Sigmoid colon (tissue), 7 donors: ENCODE measurements at places on chromosomes 2 and 18. TPM values are rescaled to one million over a fixed set of nuclear protein-coding genes. Genes with fewer than 3 reads are reported as not detected.

DNA sequence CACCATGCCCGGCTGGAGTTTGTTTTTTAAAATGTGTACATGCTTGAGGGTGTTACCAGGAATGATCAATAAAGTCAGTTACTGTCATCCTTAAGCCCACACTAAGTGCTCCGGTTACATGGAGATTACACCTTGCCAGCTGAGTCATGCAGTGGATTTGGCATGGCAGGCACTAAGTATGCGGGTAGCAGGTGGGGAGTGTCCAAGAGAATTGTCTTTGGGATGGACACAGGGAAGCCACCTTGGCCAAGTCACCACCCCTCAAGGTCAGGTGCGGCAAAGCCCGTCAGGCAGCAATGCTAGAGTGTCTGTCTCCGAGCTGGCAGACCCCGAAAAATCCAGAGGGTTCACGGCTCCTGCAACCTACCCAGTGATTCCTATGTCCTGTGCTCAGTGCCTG, 54.8 kb downstream of the GBX2 start:
- DNase-seq: no peak

GRCh38 chr2:197285361-197285760, 25.2 kb downstream of the ANKRD44 start:
- no peak for DNase-seq

Gene RGPD3
- 0.82 TPM for total RNA-seq

Gene SERPINB4
- total RNA-seq: not detected

GRCh38 chr2:15991231-15991630, 50.9 kb downstream of the MYCN start:
- no peak for DNase-seq

DNA sequence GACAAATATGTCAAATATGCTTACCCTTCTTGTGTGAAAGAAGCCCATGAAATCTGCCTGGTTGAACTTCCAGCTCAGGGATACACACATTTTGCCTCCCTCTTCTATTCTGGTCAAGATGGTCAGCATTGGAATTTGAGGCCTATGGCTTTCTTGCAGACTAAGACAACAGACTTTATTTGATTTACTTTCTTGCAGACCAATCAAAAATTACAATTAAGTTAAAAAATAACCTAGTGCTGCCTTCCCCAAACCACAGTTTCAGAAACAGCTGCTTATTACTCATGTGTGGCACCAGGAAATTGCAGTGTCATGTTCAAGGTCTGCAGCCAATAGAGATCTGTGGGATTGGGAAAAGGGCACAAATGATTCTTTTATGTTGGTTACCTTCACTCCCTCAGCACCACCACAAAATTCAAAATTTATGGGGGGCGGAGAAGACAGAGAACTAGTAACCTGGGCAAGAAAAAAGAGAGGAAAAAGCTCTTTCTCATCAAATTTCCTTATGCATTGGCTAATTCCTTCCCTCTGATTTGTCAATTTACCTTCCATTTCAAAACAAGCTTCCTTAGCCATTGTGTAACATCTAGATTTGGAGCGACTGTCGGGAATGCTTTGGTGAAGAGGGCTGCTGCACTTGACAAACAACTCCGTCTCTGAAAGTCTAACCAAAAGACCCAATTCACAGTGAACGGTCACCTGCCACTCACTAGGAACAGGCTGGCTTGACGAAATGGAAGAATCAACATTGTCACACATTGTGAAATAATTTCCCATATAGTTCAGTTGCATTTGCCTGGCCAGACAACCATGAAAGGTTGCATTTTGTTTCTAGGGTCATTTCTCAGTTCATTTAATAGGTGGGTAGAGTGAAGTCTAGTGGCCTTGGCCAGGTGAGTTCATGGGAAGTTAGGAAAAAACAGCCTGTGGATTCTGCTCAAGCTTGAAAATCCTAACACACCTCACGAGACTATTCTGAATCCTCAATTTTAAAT, 100.4 kb upstream of the FZD5 start:
- DNase-seq: no peak

DNA sequence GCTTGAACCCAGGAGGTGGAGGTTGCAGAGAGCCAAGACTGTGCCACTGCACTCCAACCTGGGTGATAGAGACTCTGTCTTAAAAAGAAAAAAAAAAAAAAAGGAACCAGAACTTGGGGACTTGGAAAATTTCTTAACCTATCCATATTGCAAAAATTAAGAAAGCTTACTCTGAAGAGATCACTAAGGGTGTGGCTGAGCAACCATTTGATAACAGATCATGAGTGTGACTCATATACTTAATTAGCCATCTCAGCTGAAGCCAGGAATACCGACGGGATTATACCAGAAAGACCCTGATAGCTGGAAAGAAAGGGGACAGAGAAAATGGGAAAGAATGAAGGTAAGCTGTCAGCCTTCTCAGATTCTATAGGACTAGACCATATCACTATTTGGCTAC, 7.1 kb upstream of the ADD2 start:
- DNase-seq: no peak

DNA sequence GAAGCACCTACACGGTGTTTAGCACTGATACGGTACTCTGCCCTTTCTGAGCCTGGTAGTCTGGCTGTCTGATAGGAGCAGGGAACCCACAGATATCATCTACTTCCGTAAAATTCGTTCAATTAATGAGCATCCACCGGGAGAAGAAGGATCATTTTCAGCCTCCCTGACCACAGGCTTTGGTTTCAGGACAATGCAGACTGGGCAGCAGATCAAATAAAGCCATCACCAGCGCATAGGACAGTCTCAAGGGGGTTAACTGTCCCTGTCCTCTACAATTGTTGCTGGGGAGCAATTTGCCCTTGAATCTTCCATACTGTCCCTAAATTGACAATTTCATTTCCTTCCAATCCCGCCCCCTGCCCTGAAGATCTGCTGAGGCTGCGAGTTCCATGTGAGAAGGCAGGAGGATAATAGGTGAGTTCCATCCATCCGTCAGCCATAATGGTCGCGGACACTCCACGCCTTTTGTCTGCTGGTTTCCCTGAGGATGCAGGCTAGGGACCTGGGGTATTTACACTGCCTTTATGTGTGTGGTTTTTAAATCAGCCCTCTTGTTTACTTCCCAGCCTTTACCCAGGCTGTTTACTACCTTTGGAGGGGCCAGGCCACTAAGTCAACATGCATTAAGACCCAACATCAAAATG, 110.0 kb downstream of the MYCN start:
- no peak for DNase-seq

Gene INPP5D
- 8.7 TPM for total RNA-seq

- DNase-seq: no peak
Observed at GRCh38 chr2:147182260-147182659, 662.6 kb upstream of the ACVR2A start.

Gene POTEE
- not detected for total RNA-seq

Gene C2orf80
- total RNA-seq: not detected

DNA sequence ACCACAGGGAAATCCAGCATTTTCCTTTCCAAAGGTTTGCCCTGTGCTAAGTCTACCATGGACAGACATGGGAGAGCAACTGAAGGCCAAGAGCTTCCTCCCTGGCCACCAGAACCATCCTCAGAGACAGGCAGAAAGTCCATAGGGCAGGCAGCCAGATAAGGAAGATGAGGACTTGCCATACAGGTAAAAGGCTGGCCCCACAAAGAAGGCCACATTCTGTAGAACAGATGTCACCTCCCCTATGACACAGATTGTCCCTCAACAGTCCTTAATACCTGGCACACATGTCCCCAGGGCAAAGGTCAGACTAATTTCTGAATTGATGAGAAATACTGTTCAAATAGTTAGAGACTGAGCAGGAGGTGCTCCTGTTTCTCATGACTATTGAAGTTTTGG, 52.0 kb downstream of the FECH start:
- DNase-seq: no peak

- no peak for DNase-seq
Observed at GRCh38 chr2:229431327-229431954, 160.4 kb upstream of the PID1 start.

- DNase-seq: no peak
Observed at GRCh38 chr2:134466141-134466540, 212.3 kb downstream of the MGAT5 start.

DNA sequence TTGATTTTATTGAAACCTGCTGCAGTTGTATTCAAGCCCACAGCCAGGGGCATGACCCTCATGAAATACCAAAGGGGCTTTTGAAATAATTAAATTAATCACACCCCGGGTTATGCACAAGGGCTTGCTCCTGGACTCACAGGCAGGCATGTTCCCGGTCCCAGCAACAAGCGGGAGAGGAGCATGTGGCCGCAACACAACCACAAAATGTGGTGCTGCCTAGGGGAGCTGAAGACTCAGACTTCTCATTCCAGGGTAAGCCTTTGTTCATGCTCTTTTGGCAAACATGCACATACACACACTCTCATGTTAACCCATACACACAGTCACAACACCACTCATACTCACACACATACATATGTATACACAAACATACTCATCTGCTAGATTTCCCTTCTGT, 233.7 kb upstream of the SMAD2 start:
- no peak for DNase-seq

- no peak for DNase-seq
Observed at GRCh38 chr2:32954206-32954605, 7.5 kb downstream of the LTBP1 start.

Gene AQP12B
- total RNA-seq: not detected

Gene ZNF385B
- 2.2 TPM for total RNA-seq

DNA sequence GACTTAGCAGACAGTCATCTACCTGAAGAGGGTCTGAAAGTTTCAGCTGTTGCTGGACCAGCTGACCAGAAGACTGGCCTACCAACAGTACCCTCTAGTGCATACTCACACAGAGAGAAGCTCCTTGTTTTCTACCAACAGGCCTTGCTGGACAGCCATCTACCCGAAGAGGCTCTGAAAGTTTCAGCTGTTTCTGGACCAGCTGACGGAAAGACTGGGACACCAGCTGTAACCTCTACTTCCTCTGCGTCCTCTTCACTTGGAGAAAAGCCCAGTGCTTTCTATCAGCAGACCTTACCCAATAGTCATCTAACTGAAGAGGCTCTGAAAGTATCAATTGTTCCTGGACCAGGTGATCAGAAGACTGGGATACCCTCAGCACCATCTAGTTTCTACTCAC, 63.2 kb downstream of the ALMS1 start:
- no peak for DNase-seq

- no peak for DNase-seq
Observed at GRCh38 chr18:14969500-14969899, 221.5 kb downstream of the ANKRD30B start.

DNA sequence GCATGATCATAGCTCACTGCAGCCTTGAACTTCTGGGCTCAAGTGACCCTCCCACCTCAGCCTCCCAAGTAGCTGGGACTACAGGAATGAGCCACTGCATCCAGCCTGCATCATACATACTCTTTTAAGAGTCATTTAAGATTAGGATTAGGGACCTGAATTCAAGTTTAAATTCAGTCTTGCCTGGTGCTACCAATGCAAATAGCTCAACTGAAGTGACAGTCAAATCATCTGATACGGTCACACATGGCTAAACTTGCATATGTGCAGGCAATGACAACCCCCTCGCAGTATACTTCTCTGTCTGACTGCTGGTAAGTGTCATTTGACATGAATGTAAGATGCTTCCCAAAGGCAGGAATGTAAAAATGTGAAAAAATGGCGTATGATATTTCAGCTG, 31.8 kb upstream of the TMEM131 start:
- DNase-seq: no peak

Gene NBEAL1
- 27.3 TPM for total RNA-seq

GRCh38 chr2:164739966-164740365, 101.7 kb downstream of the COBLL1 start:
- no peak for DNase-seq

- no peak for DNase-seq
Observed at GRCh38 chr2:190767821-190768220, 112.8 kb upstream of the GLS start.

- DNase-seq: peak; percentile 9
Observed at GRCh38 chr2:47558768-47559684, 156.1 kb downstream of the MSH2 start.

Gene CCDC85A
- total RNA-seq: 1.9 TPM

- no peak for DNase-seq
Observed at GRCh38 chr2:99868260-99868659, 274.1 kb downstream of the AFF3 start.

DNA sequence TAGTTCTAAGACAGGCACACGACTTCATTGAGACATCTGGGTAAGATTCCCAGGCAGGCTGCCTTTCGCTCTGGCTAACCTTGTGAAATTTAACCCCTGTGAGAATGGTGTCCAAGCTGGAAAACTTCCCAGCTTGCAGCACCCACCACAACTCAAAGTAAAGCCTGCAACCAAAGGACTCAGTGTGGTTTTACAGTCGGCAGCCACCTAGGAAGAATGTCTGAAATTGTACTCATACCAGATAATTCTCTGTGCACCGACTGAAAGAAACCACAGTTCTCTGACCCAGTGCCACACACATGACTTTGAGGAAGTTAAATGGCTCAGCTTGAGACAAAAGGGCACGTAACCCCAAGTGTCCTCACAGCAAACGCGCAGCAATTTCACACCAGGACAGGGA, 125.7 kb downstream of the RBMS1 start:
- DNase-seq: no peak
